ENCODE measurements at places on chromosomes 4 and X. TPM values are rescaled to one million over a fixed set of nuclear protein-coding genes. Genes with fewer than 3 reads are reported as not detected.

DNA sequence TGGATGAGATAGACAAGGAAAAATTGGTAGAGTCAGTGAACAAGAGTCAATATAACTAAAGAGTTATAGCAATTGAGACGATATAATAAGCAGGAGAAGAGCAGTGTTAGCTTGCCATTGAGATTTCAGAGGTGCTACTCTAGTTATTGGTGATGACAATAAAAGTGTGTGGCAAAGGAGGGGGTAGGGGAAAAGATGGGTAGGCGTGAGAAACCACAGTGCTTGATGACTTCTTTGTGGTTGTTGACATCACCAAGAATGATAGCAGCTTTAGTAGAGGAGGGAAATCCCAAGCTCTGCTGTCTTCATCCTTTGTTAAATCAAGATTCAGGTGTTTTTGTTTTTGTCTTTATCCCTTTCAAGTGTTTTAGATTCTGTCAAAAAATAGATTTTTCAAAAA is 179.9 kb upstream of the PPP3CA start:
- H3K27ac ChIP-seq: no peak overlapping the region
- H3K4me3 ChIP-seq: no peak overlapping the region
- H3K36me3 ChIP-seq: no peaks in the 10 kb centered on the region

DNA sequence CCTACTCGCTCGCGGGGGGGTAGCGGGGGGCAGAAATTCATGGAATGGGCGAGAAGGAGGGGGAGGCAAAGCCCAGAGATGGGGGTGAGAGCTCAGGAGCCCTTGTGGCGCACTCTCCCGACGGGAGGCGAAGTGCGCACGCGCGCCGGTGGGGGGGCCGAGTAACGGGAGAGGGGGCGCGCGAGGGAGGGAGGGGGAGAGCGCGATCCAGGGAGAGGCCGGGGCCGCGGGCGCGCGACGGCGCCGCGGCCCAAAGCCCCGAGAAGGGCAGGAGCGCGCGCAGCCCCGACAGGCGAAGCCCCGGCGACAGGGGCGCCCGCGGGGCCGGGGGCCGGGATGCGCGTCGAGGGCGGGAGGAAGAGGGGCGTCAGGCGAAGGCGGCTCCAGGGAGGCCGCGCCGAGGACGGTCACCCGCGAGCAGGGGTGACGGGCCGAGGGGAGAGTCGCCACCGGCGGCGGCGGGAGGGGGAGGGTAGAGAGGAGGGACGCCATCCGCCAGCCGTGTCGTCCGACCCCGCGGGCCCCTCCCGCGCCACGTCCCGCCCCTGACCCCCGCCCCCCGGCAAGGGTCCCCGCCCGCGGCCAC is 421 bp downstream of the MECP2 start:
- DNase-seq: peak; percentile 60
- H3K27ac ChIP-seq: peak overlapping the region; percentile 88
- H3K4me1 ChIP-seq: peaks cover 48% of the 10 kb centered on the region
- peaks cover 7% of the 10 kb centered on the region for H3K27me3 ChIP-seq

DNA sequence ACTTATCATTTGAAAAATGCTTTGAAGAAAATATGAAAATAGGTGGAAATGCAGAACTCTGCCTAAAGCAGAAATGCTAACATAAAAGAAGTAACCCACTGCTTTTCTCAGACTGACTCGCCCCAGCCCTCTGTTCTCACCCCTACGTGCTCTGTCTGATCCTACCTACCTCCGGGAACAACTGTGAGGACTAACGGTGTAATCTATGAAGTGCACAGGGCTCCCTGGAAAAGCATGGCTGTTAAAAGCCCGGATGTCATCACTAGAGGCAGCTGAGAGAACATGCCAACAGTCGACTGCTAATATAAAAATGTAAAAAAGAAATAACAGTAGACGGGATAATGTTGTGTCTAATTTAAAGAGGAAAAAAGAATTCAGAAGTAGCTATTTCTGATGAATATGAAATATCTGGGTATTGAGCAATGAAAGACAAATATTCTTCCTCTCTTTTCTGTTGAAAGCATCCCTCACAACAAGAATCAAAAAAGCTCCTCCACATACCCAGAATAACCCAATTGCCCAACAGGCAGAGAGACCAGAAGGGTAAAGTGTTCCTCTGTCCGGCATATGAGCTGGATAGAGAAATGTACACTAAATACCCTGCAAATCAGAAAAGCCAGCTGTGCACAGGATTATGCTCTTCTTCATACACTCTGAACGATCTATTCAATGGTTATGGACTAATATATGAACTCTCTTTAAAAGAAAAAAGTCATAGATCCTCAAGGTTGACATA is 130.7 kb downstream of the TSPAN5 start:
- no peak for DNase-seq
- H3K27me3 ChIP-seq: no peaks in the 10 kb centered on the region
- H3K4me3 ChIP-seq: no peak overlapping the region
- peaks cover 2% of the 10 kb centered on the region for H3K36me3 ChIP-seq
- H3K4me1 ChIP-seq: peaks cover 12% of the 10 kb centered on the region
- no peak overlapping the region for H3K27ac ChIP-seq

DNA sequence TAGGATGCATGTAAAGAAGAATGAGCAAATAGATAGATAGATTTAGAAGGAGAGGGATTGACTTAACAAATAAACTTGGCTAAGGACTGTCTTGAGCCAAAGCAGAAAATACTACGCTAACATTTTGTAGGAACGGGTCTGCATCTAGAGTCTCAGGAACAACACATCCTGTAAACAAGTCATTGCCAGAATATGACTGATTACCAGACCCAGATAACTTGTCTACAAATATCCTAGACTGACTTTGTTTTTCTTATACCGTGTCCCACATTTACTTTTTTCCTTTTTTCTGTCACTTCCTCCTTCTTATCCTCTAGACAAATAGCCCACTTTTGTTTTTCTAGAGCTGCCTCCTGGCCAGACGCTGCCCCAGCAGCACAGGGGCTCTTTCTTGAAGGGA is 393.6 kb downstream of the PDGFC start:
- no peak overlapping the region for H3K27ac ChIP-seq
- no peak overlapping the region for H3K4me3 ChIP-seq
- no peaks in the 10 kb centered on the region for H3K36me3 ChIP-seq
- DNase-seq: no peak
- no peaks in the 10 kb centered on the region for H3K27me3 ChIP-seq

GRCh38 chr4:38167973-38168372 is 207.8 kb downstream of the PTTG2 start:
- DNase-seq: no peak
- peaks cover 2% of the 10 kb centered on the region for H3K36me3 ChIP-seq
- peaks cover 9% of the 10 kb centered on the region for H3K27me3 ChIP-seq
- no peak overlapping the region for H3K4me3 ChIP-seq

DNA sequence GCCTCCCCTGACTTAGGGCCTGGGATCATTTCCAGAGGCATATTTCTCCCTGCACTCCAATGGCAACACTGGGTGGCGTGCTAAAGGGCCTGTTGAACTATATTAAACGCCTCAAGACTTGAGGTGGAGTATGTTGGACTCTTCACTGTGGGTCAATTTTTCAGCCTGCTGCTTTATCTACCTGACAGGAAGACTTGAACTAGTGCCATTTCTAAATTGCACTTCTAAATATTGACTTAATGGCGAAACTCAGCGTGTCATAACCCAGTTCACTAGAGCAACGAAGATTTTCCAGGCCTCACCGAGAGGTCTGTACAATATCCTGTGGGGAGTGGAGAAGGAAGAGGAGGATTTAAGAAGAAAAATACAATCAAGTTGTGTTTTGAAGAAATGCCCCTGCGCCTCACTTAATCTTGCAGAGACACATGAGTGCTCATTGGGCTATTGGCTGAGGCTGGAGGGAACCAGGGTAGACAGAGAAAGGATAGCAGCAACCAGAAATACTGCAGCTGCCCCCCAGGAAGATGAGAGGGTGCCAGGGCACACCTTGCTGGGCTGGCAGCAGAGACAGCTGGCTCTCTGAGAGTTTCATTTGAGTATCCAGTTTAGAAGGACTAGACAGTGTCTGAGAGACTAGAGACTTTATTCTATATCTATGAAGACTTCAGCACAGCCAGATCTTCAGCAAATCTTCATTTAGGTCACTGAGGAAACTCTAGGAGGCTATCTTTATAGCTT is 67.4 kb downstream of the ENPP6 start:
- H3K27me3 ChIP-seq: peaks cover 10% of the 10 kb centered on the region
- H3K36me3 ChIP-seq: no peaks in the 10 kb centered on the region
- DNase-seq: no peak
- no peak overlapping the region for H3K4me3 ChIP-seq

DNA sequence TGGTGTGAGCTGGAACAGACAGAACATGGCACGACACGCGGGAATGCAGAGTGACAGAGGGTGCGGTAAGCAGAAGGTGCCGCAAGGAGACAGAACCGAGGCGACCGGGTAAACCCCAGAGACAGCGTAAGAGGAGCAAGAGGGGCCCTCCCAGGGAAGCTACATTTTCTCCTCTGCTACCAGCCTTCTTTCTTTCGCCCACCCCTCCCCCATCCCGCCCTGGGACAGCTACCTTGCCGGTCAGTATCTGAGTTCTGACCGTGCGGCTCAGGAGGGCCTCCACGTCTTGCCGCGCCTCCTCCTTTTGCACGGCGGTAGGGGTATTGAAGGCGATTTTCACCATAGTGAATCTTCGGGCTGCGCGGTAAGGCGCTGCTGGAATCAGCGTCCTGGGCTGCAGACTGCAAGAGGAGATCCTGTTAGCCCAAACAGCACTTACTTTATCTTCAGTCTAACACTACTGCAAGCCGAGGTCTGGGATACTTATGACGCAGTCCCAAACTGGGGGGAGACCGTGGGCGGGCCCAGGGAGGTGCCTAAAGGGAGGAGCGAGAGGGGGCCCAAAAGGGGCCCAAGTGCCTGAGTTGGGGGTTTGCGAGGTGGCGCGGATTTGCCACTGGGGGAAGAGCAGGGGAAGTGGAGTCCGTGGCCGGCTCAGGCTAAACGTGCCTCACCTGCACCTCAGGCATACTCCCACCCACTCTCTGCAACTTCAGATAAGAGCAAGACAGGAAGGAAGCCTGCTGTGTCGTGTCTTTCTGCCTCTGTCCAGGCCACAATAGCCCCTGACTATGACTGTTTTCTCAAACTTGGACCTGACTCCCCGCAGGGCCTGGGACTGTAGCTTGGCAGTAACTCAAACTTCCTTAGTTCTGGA is at the start of gene ITM2A:
Gene ITM2A (minus strand): TSS at position 462 of the 877 bp plus-strand sequence. CDS start 119 bp downstream, at position 343.
- H3K27ac ChIP-seq: peak within 1 kb of the TSS; percentile 89
- peak within 1 kb of the TSS; percentile 84 for H3K4me3 ChIP-seq
- peaks cover 42% of the 10 kb centered on the region for H3K4me1 ChIP-seq
- H3K36me3 ChIP-seq: peaks cover 11% of the 10 kb centered on the region

GRCh38 chr4:7823416-7823824 is 116.2 kb downstream of the AFAP1 start:
- H3K27me3 ChIP-seq: no peaks in the 10 kb centered on the region
- peaks cover 18% of the 10 kb centered on the region for H3K4me1 ChIP-seq
- no peak for DNase-seq
- H3K27ac ChIP-seq: no peak overlapping the region
- peaks cover 6% of the 10 kb centered on the region for H3K36me3 ChIP-seq

GRCh38 chr4:5676763-5677162 is 31.6 kb downstream of the EVC2 start:
- DNase-seq: no peak
- H3K27me3 ChIP-seq: no peaks in the 10 kb centered on the region
- H3K36me3 ChIP-seq: no peaks in the 10 kb centered on the region
- H3K27ac ChIP-seq: no peak overlapping the region
- H3K4me3 ChIP-seq: no peak overlapping the region
- H3K4me1 ChIP-seq: no peaks in the 10 kb centered on the region

DNA sequence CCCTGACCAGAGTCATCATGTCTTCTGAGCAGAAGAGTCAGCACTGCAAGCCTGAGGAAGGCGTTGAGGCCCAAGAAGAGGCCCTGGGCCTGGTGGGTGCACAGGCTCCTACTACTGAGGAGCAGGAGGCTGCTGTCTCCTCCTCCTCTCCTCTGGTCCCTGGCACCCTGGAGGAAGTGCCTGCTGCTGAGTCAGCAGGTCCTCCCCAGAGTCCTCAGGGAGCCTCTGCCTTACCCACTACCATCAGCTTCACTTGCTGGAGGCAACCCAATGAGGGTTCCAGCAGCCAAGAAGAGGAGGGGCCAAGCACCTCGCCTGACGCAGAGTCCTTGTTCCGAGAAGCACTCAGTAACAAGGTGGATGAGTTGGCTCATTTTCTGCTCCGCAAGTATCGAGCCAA is 11.0 kb downstream of the MAGEA4 start:
- H3K27me3 ChIP-seq: no peaks in the 10 kb centered on the region
- H3K4me3 ChIP-seq: no peak overlapping the region
- no peaks in the 10 kb centered on the region for H3K4me1 ChIP-seq

DNA sequence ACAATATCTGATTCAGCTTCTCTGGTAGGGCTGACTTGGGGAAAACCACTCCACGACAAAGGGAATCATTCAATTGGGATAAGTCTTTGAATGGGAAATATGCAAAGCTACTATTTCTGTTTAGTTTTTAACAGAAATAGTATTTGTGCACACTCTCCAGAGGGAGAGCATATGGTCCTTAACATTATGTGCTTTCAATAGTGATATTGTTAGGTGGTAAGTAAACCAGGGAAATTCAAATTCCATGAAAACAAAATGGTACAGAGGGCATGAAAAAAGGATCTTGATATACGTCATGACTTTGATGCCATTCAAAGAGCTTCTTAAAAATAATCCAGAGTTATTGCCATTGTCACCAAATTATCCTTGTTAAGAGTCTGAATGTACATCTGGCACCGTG is 47.1 kb upstream of the CITED1 start:
- no peaks in the 10 kb centered on the region for H3K4me1 ChIP-seq
- no peak for DNase-seq
- no peaks in the 10 kb centered on the region for H3K27me3 ChIP-seq
- no peak overlapping the region for H3K27ac ChIP-seq

DNA sequence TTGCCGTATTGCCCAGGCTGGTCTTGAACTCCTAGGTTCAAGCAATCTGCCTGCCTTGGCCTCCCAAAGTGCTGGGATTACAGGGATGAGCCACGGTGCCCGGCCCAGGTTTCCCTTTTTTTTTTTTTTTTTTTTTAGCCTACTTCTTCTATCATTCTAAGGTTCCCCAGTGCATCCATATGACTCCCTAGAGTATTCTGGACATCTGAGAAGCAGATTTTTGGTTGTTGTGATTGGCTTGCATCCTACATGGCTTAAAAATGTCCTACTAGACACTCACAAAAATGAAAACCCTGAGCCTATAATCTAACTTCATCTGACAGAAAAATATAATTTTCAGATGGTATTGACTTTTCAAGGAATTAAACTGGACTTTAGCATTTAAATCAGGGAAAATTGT is 41.7 kb downstream of the SMIM14 start:
- peaks cover 3% of the 10 kb centered on the region for H3K27me3 ChIP-seq
- no peak overlapping the region for H3K27ac ChIP-seq
- DNase-seq: no peak
- H3K4me1 ChIP-seq: peaks cover 4% of the 10 kb centered on the region
- no peak overlapping the region for H3K4me3 ChIP-seq
- H3K36me3 ChIP-seq: no peaks in the 10 kb centered on the region

Gene FHDC1
- total RNA-seq: 0.13 TPM

Gene IL2RG
- total RNA-seq: 348 TPM

Gene CSAG3
- not detected for total RNA-seq

Gene SPP1
- total RNA-seq: not detected

Gene SERPINA7
- not detected for total RNA-seq

Gene GATA1
- not detected for total RNA-seq

Gene PABPC1L2B
- total RNA-seq: not detected
